ENCODE measurements at places on chromosomes 2 and 18.

DNA sequence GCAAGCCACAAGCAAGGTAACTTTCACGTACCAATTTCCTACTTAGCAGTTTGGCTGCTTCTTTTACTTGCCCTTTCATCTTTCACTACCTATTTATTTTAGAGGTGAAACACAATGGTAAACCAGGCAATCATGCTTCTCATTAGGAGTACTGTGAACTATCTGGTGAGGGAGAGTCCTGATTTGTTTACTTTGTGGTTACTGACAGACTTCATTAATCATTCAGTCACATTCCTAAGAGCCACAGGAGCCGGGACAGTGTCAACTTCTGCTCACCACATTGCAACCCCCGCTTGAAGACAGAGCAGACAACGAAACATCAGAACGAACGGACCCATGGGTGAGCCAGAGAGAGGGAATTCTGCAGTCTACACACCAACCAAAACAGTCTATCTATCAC lies 28.8 kb downstream of the TUBB6 start:
- no peak for DNase-seq

DNA sequence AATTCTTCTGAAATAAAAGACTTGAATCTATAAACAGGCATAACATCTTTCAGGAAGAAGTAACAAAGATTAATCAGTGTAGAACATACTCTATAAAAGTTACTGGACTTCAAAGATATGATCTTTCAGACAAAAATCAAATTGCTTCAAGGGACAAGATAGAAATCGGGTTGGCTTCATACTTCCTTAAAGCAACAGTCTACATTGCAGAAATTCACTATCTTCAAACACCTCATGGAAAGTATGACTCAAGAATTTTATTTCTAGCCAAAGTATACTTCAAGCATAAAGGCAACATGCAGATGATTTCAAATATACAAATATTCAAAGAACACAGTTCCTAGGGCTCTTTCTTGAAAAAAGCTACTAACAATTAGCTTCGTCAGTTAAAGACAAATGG lies 240.7 kb downstream of the SRBD1 start:
- no peak for DNase-seq

- no peak for DNase-seq
These were observed 246.1 kb downstream of the TWIST2 start for GRCh38 chr2:239093952-239094351.

GRCh38 chr2:182144776-182145165 lies 159.1 kb downstream of the PPP1R1C start:
- DNase-seq = no peak

DNA sequence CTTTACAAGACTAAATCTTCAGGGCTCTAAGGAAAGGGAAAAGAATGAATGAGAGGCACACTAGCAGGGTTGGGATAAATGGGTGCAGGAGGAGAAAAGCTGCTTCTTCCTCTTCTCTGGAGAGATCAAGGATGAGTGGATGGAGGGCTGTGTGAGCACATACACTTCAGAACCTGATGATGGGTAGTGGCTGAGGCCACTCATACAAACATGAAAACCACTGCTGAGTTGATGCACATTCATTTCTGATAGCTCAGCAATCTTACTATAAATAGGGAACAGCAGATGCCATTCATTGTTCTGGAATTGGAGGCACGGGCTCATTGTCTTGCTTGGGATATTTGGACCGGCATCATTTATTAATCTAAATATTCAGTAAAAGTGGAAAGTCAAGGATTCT lies 152.4 kb upstream of the KCTD1 start:
- no peak for DNase-seq
